ENCODE measurements at places on chromosomes 11 and 22.

GRCh38 chr11:77038029-77038824 is 4.0 kb downstream of the B3GNT6 start:
- DNase-seq = no peak

GRCh38 chr22:42990131-42990838 is 24.7 kb downstream of the PACSIN2 start:
- no peak for DNase-seq

DNA sequence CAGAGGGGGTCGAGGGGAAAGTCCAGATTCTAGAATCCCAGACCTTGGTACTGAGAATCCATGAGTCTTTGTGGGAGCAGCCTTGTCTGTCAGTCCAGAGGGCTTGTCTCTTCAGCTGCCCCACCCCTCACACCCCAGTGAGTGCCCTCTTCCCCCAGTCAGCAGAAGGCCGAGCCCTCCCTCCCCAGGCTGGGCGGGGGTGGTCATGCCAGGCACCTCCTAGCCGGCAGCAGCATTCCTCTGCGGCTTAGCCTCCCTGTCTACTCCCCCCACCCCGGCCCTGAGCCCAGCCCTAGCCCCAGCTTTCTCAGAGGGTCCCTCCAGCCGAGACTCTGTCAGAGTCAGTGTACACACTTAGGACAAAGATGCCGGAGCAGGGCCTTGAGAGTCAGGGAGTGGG is 4.6 kb downstream of the SOX10 start:
- DNase-seq = no peak

- DNase-seq = no peak
Observed at GRCh38 chr11:115963156-115963555, 458.9 kb upstream of the CADM1 start.

DNA sequence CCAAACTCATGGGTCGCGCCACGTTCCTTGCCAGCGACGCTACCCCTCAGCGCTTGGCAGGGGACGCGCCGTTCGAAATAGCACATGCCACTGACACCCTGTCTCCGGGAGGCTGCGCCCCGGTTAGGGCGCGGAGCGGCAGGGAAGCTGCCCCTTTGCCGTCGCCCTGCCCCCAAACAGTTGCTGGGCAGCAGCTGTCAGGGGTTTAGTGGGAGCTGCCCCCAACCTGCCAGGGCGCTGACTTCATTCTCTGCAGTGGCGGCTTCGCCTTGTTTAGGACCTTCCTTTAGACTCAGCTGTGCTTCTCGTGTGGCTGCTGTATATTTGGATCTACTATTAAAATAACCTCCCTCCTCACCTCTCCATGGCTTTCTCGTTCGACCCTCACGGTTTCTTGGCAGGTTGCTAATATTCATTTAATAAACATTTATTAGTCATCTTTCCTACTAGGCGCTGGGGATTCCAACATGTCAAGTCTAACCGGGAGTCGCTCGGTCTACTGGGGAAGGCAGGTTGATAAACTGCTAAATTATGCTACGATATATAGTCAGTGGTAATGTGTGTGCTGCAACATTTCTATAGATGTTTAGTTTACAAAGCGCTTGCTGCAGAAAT is 782 bp downstream of the TMEM109 start:
- DNase-seq = no peak

- no peak for DNase-seq
Observed at GRCh38 chr11:91163619-91164451, 941.0 kb upstream of the CHORDC1 start.

- no peak for DNase-seq
Observed at GRCh38 chr11:1560002-1560648, 11.9 kb downstream of the DUSP8 start.

- no peak for DNase-seq
Observed at GRCh38 chr11:67439321-67440228, 2.1 kb upstream of the PTPRCAP start.

DNA sequence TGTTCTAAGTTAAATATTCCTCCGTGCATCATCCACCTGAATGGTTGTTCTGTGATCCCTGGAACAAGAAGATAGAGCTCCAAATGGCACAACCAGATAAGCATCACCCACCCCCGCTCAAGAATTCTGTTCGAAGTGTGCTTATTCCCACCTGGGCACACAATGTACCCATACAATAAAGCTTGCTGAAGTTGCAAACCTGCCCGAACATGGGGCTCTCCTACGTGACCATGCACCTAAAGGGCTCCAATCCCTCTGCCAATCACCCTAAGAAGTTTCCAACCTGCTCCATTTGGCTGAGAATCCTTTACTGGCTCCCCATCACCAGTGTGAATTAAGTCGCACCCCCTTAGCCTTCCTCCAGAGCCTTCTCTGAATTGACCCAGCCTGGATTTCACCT is 1157.4 kb downstream of the TBC1D22A start:
- no peak for DNase-seq

- no peak for DNase-seq
Observed at GRCh38 chr22:35191412-35191811, 65.9 kb upstream of the HMGXB4 start.

- DNase-seq = no peak
Observed at GRCh38 chr11:85828640-85828978, 17.7 kb upstream of the SYTL2 start.

DNA sequence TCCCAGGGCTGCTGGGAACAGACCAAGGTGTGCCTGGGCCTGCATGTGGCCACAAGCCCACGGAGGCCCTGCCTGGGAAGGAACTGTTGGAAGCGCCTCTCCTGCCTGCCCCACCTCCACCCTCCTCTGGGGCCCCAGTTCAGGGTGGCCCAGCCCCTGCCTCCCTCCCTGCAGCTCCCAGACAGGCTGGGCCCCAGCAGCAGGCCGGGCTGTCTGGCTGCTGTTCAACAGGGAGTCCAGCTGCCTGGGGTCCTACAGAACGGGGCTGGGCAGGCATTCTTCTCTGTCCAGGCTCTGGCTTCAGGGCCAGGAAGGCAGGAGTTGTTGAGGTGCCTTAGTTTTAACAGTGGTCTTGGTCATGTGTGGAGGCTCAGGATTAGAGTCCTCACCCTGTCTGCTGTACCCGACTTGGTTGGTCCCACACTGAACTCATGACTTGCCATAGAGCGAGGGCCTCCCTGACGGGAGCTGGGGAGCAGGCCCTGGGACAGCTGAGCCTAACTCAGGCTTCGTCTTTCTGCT is 11.8 kb downstream of the PRDM11 start:
- no peak for DNase-seq

Measured in activated T-helper 9 cell treated with anti-CD3 and anti-CD28 coated beads, Interleukin-2, amount 50 U/mL, for 16 hours (primary cell).